Naive thymus-derived CD4-positive, alpha-beta T cell (primary cell): ENCODE measurements at places on chromosomes 4 and X. TPM values are rescaled to one million over a fixed set of nuclear protein-coding genes. Genes with fewer than 3 reads are reported as not detected.

DNA sequence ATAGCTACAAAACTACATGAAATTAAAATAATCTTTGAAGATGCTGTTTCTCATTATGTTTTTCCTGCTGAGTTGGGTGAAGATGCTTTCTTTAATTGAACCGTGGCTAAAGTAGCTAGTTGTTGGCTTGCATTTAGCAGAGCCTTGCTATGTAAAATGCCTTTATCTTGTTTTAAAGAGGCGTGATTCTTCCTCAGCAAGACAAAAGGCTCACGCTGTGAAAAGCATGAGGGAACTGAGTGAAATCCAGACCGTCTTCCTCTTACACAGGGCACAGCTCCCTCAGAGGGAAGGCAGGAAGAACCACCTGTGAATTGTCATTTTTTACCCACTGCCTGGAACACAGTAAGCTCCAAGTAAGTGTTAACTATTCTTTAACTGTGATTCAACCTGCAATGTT, 39.0 kb upstream of the ZNF518B start:
- H3K36me3 ChIP-seq, result no peaks in the 10 kb centered on the region
- DNase-seq, result no peak
- no peak overlapping the region for H3K27ac ChIP-seq
- no peaks in the 10 kb centered on the region for H3K27me3 ChIP-seq
- no peaks in the 10 kb centered on the region for H3K4me1 ChIP-seq
- H3K4me3 ChIP-seq, result no peak overlapping the region

DNA sequence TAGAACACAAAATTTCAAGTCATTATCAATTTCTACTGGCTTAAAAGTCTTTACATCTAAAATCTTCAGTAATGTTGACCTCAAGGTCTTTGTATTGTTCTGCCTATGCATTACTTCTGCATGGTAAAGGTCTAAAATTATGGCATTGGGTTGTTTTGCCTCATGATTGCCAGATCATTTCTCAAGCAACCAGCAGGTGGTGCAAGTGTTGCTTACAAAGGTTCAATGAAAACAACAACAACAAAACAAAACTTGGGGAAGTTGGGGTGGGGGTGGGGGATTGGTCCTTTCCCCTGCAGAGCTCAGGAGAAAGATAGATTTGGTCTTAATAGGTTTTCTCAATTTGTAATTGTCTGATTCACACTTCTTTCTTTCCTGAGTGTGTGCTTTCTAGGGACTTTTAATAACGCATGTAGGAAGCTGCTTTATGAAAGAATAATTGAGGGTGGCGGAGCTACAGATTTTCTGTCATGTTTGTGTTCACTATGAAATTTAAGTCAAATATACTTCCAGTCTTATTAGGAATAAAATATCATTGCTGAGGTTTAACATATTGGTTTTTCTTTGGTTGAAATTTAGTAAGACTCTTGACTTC, 145.1 kb downstream of the COL4A5 start:
- H3K4me1 ChIP-seq, result no peaks in the 10 kb centered on the region
- no peaks in the 10 kb centered on the region for H3K36me3 ChIP-seq
- no peak for DNase-seq
- H3K27ac ChIP-seq, result no peak overlapping the region

DNA sequence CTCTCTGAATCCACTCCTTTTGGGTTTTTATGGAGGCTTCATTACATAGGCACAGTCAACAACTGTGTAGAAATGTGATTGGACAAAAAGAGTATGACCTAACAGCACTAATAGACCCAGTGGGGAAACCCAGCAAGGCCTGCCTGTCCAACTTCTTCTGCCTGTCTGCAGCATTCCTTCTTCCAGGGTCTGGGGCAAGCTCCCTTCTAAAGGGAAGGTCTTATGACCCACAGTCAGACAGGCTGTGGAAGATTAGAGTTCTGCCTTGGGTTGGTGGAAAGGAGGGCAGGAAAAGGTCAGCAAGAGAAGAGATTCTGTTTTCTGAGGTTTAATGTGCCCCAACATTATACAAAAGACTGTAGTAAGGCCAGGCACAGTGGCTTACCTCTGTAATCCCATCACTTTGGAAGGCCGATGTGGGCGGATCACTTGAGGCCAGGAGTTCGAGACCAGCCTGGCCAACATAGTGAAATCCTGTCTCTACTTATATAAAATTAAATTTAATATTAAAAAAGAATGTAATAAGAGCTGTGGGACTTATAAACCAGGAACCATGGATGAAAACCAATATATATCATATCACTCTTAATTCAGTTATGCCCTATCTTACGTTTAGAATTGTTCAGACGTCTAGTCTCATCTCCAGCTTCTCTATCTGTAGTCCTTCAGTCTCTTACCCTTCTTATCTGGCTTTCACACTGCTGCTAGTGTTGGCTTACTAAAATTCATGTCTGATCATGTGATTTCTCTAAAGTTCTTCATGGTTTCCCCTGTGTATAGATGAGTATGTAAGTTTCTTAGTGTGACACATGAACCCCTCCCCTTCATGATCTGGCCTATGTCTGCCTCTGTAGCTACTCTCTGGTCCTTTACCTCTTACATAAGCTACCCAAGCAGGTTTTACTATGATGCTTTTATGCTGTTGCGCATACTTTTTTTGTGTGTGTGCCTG, 6.2 kb downstream of the CLCN3 start:
- H3K4me1 ChIP-seq, result peaks cover 21% of the 10 kb centered on the region
- H3K27me3 ChIP-seq, result no peaks in the 10 kb centered on the region
- no peak overlapping the region for H3K4me3 ChIP-seq
- no peak overlapping the region for H3K27ac ChIP-seq

- H3K4me1 ChIP-seq, result no peaks in the 10 kb centered on the region
- H3K27ac ChIP-seq, result no peak overlapping the region
- H3K4me3 ChIP-seq, result no peak overlapping the region
- H3K27me3 ChIP-seq, result no peaks in the 10 kb centered on the region
- DNase-seq, result no peak
Measured at GRCh38 chr4:3168029-3168428, 80.9 kb upstream of the MSANTD1 start.

DNA sequence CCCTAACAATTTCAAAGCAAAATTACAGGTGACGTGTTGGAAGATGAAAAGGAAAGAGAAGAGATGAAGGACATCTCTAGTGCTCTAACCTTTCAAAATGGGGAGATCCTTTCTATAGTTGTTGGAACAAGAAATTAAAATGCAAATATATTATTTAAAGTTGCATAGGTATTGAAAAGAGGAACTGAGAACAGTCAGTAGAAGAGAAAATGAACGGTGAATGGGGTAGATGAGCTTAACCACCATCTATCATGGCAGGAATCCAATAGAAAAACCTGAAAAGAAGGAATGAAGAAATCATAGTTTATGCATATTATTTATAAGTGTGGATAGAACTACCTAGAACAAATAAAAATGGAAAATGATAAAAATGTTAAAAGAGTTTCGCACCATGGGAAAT, 42.0 kb downstream of the ANXA5 start:
- no peak overlapping the region for H3K27ac ChIP-seq
- H3K36me3 ChIP-seq, result no peaks in the 10 kb centered on the region
- H3K27me3 ChIP-seq, result no peaks in the 10 kb centered on the region

- H3K27me3 ChIP-seq, result no peaks in the 10 kb centered on the region
- H3K27ac ChIP-seq, result no peak overlapping the region
- no peaks in the 10 kb centered on the region for H3K4me1 ChIP-seq
- no peak overlapping the region for H3K4me3 ChIP-seq
Measured at GRCh38 chr4:178963446-178964045, 1521.3 kb upstream of the AGA start.

GRCh38 chr4:86845593-86845992, 3.6 kb downstream of the SLC10A6 start:
- H3K27ac ChIP-seq, result no peak overlapping the region
- H3K4me3 ChIP-seq, result no peak overlapping the region
- DNase-seq, result no peak
- no peaks in the 10 kb centered on the region for H3K4me1 ChIP-seq
- no peaks in the 10 kb centered on the region for H3K36me3 ChIP-seq

GRCh38 chr4:164926301-164926700, 49.3 kb downstream of the APELA start:
- no peak overlapping the region for H3K27ac ChIP-seq
- no peaks in the 10 kb centered on the region for H3K36me3 ChIP-seq
- DNase-seq, result no peak
- no peak overlapping the region for H3K4me3 ChIP-seq

GRCh38 chr4:109251396-109251795, 51.1 kb downstream of the COL25A1 start:
- no peaks in the 10 kb centered on the region for H3K4me1 ChIP-seq
- no peak overlapping the region for H3K4me3 ChIP-seq
- H3K27ac ChIP-seq, result no peak overlapping the region
- DNase-seq, result no peak

DNA sequence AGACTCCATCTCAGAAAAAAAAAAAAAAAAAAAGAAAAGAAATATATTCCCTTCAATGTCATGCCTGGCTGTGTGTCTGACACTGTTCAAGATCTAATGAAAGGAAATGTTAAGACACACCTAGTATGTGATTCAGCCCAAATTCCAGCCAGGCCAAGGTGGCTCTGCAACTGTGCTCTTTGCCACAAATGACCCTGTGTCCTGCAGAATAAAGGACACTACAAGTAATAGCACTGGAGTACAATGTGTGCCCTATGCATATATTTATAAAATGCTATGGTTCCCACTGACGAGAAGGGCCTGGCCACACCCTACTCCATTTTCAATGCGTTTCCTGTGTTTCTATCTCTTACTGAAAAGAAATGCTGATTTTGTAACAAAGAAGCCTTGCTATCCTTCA, 98.0 kb upstream of the SORBS2 start:
- H3K4me1 ChIP-seq, result no peaks in the 10 kb centered on the region
- no peak overlapping the region for H3K4me3 ChIP-seq
- no peak for DNase-seq
- H3K27me3 ChIP-seq, result no peaks in the 10 kb centered on the region
- H3K36me3 ChIP-seq, result no peaks in the 10 kb centered on the region
- H3K27ac ChIP-seq, result no peak overlapping the region

DNA sequence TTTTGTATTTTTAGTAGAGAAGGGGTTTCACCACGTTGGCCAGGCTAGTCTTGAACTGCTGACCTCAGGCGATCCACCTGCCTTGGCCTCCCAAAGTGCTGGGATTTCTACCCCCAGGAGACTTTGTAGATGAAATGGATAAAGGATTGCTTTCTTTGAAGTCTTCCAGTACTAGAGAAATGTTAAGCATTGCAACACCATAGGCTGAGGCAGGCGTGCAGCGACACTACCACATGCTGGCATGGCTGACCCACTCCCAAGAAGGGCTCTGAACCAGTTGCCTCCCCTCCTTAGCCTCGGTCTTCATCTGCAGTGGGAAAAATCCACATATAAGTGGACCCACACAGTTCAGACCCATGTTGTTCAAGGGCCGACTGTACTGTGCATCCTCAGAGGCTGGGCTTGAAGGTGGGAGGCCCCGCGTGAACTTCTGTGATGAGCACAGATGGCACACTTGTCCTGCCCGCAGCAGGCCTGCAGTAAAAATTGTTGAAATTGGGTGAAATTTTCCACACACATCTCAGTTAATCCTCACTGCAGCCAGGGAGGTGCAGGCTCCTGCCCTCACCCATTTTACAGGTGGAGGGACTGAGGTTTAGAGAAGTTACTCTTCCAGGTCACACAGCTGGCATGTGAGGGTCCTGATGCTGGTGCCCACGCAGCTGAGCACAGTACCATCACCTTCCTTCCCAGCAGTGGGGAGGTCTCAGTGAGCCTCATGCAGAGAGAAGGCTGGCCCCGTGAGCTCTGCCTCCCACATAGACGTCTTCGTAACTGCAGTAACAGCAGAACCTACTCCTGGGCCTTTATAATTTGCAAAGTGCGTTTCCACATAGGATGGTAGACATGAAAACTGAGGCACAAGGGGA, 35.5 kb downstream of the HTRA3 start:
- no peak overlapping the region for H3K27ac ChIP-seq
- H3K27me3 ChIP-seq, result no peaks in the 10 kb centered on the region
- H3K4me3 ChIP-seq, result no peak overlapping the region
- no peaks in the 10 kb centered on the region for H3K36me3 ChIP-seq

- H3K36me3 ChIP-seq, result no peaks in the 10 kb centered on the region
- peak; percentile 41 for DNase-seq
- no peak overlapping the region for H3K4me3 ChIP-seq
- H3K27ac ChIP-seq, result no peak overlapping the region
Measured at GRCh38 chrX:49919617-49920016, 2.8 kb upstream of the CLCN5 start.

DNA sequence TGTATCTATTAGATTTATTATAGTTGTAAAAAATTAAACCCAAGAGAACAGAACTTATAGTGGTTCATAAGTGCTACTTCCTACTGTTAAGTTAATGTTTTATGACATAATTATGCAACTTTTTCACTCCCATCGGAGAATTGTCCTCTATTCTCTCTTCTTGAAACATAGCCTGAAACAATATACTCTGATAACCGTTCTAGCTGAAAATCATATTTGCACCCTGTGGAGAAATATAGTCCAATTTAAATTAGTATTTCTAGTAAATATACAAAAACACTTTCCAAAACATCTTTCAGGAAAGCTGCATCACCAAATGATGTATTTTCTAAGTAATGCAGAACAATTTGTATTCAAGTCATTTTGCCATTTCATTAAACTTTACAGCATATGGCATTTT, 586.4 kb downstream of the PRR32 start:
- no peaks in the 10 kb centered on the region for H3K4me1 ChIP-seq
- no peak for DNase-seq
- H3K4me3 ChIP-seq, result no peak overlapping the region
- no peaks in the 10 kb centered on the region for H3K36me3 ChIP-seq
- no peaks in the 10 kb centered on the region for H3K27me3 ChIP-seq

DNA sequence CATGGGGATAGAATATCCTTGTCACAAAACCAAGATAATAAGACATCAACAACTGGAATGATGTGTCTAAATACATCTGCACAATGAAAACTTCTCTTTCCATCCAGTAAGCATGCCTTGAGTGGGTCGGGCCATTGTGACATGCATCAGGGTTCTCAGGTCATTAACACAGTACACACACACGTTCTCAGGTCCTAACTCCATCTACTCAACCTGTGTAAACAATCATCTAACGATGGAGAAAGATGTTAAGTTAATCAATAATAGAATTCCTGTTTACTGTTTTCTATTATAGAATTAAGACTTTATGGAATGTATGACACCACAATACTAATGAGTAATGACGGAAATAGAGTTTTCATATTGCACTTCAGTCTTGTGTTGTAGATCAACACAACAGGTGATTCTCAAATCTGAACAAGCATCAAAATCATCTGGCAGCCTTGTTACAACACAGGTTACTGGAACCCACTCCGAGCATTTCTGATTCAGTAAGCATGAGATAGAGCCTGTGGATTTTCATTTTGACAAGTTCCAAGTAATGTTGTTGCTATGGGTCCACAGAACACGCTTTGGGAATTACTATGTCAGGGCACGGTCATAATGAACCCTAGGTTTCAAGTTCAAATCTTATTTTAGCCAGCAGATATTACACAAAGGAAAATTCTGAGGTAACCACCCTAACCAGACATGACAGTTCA, 315.8 kb upstream of the TEX13C start:
- no peak overlapping the region for H3K4me3 ChIP-seq
- no peaks in the 10 kb centered on the region for H3K36me3 ChIP-seq
- H3K27ac ChIP-seq, result no peak overlapping the region
- DNase-seq, result no peak
- no peaks in the 10 kb centered on the region for H3K27me3 ChIP-seq
- H3K4me1 ChIP-seq, result no peaks in the 10 kb centered on the region

Gene LRIT3
- 0.34 TPM for total RNA-seq

Gene SLITRK4
- not detected for total RNA-seq

Gene EDNRA
- not detected for total RNA-seq

Gene NPNT
- total RNA-seq, result not detected

Gene UFSP2
- 34.5 TPM for total RNA-seq

Gene MAGEE1
- total RNA-seq, result 10.7 TPM

Gene STBD1
- total RNA-seq, result 1.9 and 2.1 TPM in 2 replicates

Gene RNF175
- 11.1 TPM for total RNA-seq

Gene ADAMTS3
- total RNA-seq, result 0.07 TPM

Gene PCDH18
- total RNA-seq, result not detected

Gene AFF2
- 6.0 TPM for total RNA-seq

Gene ADH1A
- total RNA-seq, result not detected

Gene DRP2
- not detected for total RNA-seq

Gene ITIH6
- total RNA-seq, result not detected
